Activated CD4-positive, alpha-beta T cell treated with anti-CD3 and anti-CD28 coated beads for 24 hours (primary cell): ENCODE measurements at places on chromosomes 12 and 14.

- DNase-seq, result no peak
These were observed 28.7 kb downstream of the MLXIP start for GRCh38 chr12:122107261-122107660.

DNA sequence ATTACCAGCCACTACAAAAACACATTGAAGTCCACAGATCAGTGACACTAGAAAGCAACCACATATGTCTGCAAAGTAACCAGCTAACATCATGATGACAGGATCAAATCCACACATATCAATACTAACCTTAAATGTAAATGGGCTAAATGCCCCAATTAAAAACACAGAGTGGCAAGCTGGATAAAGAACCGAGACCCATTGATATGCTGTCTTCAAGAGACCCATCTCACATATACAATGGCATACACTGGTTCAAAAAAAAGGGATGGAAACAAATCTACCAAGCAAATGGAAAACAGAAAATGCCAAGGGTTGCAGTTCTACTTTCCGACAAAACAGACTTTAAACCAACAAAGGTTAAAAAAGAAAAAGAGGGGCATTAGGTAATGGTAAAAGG lies 307.7 kb downstream of the GPHN start:
- DNase-seq, result no peak

- DNase-seq, result no peak
These were observed 708 bp upstream of the TCTN1 start for GRCh38 chr12:110613071-110613770.

DNA sequence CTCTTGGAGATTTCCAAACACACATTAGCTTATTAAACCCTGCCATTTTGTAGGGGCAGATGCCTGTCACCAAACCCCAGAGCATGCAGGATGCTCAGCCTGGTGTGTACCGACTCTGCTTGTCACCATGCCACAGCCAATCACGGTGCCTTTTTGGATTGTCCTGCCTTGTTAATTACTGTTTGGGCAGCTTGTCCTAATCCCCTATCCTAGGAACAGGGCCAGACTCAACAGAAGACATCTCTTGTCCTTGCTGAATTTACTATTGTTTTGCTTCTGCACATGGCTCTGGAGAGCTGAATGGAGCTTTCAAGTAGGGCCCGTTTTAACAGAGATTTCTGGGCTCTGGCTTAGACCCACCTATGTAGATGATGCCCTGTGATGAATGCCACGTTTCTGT lies 388.5 kb downstream of the AACS start:
- DNase-seq, result no peak

DNA sequence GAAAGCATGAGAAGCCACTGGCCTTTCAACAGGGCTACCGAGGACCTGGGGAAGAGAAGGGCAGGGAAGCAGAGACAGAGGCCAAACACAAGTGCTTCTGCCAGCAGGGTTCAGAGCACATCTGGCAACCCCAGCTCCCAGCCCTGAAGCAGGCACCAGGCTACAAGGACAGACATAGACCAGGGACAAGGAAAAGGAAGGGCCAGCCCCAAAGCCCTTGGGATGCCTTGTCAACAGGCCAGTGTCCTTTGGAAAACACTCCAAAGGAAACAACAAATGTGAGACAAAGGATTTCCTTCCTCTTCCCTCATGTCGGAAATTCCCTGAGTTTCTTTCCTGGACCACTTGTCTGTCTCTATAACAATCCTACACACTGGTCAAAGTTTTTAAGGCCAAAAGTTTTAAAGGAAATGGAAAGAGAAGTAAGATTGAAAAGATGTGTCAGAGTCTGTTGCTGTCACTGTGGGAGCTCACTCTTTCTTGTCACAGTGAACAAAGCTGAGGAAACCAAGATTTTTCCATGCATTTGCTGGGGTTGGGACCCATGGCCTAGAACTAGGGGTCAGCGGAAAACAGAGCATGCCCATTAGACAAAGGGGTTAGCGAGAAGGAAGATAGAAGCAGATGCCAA lies 59.4 kb downstream of the TTC9 start:
- DNase-seq, result no peak

DNA sequence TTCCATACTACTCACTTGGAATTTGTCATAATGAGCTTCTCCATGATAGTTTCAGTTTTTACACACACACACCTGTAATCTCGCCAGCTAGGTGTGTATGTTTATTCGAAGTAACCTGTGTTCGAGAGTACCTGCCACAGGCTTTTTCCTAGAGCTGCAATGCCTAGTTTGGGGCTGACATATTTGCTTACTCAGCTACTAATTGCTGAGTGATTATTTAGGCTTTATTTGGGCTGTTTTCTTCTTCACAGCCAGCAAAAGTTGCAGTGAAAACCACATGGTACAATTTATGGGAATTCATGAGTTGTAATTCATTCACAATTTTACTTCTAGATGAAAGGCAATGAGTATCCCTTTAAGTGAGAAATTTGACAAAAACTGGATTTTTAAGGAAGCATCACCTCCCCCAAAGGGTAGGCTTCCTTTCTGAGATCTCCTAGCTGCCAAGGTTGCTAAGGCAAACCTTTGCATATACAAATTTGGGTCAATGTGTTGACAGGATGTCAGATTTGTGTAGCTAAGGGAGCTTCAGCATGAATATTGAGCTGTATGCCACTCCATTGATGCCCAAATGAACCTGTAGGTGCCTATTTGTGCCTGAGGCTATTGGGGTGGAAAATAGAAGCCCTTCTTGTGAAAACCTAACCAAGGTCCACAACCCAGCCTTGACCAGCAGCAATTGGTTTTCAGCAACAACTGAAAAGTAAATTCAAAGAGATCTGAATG lies 108.7 kb upstream of the OTX2 start:
- no peak for DNase-seq

DNA sequence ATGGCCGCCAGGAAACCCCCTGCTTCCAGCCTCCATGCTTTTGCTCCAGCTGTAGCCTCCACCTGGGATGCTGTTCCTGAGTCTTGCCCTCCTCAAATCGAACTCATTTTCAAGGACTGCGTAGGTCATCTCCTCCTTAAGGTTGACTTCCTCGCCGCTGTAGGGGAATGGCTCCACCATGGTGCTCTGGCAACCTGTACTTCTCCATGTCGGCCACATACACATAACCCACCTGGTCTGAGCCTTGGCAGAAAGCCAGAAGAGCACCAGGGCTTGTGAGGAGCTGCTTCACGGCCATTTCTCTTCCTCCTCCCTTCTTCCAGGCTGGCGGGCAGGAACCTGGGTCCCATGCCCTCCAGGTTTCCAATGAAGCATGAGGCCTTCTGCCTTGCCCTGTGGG lies 36.7 kb upstream of the BEGAIN start:
- DNase-seq, result no peak

- no peak for DNase-seq
These were observed 18.0 kb upstream of the BEGAIN start for GRCh38 chr14:100605230-100605629.

- no peak for DNase-seq
These were observed 48.1 kb downstream of the KDM2B start for GRCh38 chr12:121532503-121533393.

DNA sequence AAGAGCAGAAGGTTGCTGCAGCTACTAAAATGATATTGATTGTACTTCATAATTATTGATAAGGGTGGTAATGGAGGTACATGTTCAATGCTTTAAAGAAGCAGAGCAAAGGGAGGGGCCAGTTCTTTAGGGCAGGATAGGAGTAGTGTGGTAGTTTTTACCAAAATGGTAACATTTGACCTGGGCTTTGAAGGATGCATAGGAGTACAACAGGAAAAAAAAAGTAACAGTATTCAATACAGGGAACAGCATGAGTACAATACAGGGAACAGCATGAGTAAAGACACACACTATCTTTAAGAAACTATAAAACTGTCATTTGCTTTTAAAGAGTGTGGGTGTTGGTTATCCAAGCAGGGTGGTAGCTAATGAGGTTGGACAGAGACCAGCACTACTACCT lies 215.0 kb upstream of the CRY1 start:
- DNase-seq, result no peak

DNA sequence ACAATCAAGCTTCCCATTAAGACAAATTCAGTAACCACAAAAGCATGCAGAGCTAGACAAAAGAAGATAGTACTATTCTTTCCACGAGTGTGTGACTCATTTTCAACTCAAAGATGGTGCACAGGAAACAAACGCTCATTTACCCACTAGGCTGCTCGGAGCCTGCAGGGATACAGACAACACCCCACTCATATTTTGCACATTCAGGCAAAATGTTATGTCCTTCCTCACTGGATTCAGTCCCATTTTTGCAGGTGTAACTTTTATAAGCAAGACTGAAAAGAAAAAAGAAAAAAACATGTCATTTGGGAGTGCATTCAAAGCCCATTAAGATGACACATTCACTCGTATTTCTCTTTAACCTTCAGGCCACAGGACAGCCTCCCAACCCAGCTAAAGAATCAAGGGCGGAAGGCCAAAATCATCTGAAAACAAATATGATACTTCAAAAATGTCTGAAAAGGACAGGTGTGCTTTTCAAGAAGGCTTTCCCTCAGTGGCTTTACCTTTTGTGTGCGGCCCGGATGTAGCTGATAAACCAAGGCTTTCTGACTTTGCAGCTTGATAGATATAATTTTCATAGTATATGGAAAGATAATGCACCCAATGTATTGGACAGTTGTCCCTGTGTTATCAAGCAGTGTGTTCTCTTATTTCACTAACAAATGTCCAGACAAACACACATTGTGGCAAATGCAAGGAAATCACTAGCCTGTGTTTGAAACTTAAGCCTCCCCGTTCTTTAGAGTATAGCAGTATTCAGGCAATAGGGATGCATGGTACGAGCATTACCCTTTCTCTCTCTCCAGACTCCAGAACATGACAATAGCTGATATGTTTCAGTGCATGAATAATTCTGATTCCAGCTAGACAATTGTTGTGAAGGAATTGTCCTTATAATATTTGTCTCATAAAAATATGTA lies 147.8 kb upstream of the KRR1 start:
- DNase-seq, result no peak

GRCh38 chr14:55354500-55354899 lies 57.1 kb downstream of the ATG14 start:
- DNase-seq, result no peak
